ENCODE measurements at places on chromosomes 13 and 19.

DNA sequence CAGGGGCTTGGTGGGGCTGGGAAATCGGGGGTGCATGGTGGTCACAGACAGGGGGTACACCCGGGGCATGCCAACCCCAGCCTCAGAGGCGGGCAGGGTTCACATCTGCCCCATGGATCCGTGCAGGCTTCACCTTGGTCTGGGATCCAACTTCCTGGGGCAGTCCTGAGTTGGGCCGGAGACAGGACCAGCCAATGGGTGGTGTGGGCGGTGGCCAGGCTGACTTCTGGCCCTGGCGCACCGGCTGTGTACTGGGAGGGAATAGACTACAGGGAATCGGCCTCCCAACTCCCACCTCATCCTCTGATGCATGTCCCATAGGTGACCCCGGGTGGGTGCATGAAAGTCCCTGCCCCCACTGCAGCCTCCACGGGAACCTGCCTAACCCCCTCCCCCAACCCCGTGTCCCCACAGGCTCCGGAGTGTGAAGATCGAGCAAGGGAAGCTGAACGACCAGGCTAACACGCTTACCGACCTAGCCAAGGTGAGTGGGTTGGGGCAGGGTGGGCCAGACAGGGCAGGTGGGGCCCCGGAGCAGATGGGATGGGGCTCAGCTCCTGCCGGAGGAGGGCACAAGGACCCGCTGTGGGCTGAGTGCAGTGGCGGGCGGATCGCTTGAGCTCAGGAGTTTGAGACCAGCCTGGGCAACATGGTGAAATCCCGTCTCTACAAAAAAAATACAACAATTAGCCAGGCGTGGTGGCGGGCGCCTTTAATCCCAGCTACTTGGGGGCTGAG, 14.7 kb upstream of the ARRDC2 start:
- no peak for DNase-seq

DNA sequence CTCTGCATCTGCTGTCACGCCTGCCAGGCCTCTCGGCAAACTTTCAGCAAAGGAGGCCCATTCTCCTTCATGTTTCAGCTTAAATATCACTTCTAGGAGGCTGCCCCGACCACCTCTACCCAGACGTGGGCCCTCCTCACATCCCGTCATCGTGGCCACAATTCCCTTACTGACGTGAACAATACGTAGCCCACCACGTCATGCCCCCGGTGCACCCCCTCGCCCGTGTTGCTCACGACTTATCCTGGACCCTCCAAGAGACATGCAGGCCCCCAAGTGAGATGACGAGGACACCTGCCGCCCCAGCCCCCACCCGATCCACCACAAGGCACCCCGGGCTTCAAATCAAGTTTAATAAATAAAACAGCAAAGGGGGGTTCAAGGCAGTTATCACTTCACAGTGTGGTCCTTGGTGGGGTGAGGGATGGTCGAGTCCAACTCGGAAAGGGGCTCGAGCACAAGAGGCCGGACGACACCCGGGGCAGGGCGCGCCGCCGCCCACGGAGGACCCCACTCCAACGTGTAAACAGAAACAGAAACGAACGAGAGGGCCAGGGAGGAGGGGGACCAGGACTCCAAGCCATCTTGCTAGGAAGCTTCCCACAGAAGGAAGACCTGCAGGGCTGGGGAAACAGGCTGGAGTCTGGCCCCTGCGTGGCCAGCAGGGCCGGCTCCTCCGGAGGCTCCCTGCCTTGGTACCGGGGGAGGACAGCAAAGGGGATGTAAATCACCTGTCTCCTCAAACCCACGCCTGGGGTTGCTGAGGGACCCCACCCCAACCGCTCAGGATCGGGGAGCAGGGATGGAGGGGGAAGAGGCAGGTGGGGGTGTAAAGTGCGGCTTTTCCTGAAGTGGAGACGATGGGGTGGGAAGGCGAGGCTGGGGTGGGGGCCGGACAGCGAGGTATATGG, 14.3 kb upstream of the PLPP2 start:
- no peak for DNase-seq

DNA sequence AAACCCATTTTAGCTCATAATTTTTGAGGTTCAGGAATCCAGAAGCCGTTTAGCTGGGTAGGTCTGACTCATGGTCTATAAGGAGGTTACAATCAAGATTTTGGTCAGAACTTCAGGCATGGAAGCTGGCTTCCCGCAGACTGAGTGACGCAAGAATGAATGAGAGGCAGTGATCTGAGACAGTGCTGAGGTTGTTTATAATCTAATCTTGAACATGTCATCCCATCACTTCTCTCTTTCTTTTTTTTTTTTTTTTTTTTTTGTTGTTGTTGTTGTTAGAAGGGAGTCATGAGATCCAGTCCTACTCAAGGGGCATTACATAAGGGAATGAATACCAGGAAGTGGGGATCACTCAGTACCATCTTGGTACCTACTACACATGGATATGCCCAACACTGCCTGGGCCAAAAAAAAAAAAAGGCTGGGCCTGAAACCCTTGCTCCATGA, 217.4 kb downstream of the DLEU7 start:
- no peak for DNase-seq

GRCh38 chr13:50531917-50532899, 311.3 kb downstream of the DLEU7 start:
- peak; percentile 21 for DNase-seq

- DNase-seq = no peak
Observed at GRCh38 chr19:33261511-33262189, 36.0 kb upstream of the SLC7A10 start.

- no peak for DNase-seq
Observed at GRCh38 chr13:80362481-80362880, 21.6 kb upstream of the SPRY2 start.

DNA sequence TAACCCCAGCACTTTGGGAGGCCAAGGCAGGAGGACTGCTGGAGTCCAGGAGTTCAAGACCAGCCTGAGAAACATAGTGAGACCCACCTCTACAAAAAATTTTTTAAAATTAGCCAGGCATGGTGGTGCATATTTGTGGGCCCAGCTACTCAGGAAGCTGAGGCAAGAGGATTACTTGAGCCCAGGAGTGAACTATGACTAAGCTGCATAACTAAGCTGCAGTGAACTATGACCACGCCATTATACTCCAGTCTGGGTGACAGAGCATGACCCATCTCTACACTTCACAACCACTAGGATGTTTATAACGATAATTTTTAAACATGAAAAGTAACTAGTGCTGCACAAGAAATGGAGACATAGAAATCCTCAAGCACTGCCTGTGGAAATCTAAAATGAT, 352.7 kb upstream of the SGCG start:
- DNase-seq = no peak

DNA sequence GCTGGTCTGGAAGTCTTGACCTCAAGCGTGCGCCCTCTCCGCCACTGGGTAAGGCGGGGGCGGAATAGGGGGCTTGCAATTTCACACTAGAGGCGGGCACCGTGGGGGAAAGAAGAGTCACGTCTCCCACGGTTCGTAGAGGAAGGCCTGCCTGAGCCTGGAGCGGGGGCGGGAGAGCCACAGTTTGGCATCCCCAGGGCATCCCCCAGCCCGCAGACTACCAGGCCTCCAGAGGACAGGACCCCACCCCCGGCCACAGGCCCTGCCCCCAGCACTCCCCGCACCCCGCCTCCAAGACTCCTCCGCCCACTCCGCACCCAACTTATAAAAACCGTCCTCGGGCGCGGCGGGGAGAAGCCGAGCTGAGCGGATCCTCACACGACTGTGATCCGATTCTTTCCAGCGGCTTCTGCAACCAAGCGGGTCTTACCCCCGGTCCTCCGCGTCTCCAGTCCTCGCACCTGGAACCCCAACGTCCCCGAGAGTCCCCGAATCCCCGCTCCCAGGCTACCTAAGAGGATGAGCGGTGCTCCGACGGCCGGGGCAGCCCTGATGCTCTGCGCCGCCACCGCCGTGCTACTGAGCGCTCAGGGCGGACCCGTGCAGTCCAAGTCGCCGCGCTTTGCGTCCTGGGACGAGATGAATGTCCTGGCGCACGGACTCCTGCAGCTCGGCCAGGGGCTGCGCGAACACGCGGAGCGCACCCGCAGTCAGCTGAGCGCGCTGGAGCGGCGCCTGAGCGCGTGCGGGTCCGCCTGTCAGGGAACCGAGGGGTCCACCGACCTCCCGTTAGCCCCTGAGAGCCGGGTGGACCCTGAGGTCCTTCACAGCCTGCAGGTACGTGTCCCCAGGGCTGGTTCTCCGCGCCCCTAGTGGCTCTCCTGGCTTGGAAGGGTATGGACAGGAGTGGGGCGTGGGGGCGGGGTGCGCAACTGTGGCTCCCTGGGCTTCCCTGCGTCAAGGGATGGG, at the start of gene ANGPTL4:
Gene ANGPTL4 (plus strand): TSS at position 353 of the 969 bp plus-strand sequence. CDS start 167 bp downstream, at position 520.
- DNase-seq = peak; percentile 88

DNA sequence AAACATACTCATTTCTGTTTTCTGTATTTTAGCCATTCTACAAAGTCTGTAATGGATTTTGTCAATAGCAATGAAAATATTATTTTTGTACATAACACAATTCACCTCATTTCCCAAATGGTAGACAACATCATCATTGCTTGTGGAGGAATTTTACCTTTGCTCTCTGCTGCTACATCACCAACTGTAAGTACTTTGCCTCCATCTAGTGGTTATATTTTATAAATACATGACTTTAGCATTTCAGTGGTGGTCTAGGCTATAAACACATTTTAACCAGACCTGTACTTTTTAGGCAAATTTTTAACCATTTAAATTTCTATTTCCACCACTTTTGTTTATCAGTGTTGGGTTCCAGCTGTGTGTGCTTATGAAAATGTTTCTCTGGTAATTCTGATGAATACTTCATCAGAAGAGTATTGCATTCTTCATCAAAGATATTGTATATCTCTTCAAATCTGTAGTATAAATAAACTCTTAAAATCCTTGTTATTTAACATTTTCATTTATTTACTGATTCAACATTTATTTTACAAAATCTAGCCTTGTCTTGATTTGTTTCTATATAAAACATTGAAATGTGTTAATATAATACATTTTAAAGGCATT, 222.4 kb downstream of the NBEA start:
- peak; percentile 17 for DNase-seq

GRCh38 chr19:41597600-41598041, 21.7 kb downstream of the CEACAM21 start:
- DNase-seq = peak; percentile 44

GRCh38 chr19:41249707-41250423, 14.3 kb upstream of the HNRNPUL1 start:
- no peak for DNase-seq

DNA sequence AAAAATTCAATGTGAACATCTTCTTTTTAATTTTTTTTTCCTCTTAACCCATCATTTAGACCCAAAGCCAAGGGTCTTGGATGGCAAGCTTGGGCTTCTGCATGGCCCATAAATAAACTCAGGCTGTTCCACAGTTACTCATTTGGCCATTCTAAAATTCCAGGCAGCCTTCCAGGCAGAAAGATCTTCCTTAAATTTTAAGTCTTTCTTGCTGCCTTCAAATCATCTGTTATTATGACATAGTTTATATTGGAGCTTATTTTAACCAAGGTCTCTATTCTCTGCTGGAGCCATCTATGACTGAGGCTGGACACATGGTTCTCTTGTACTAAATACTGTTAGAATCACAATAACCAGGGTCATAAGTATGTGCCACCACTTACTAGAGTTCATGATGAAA, 317.3 kb upstream of the MAB21L1 start:
- peak; percentile 56 for DNase-seq

- peak; percentile 93 for DNase-seq
Observed at GRCh38 chr13:23377983-23378632, 55.4 kb downstream of the SACS start.

GRCh38 chr19:19493841-19494546, 21.4 kb downstream of the TSSK6 start:
- DNase-seq = no peak

GRCh38 chr19:58561373-58562121, 3.1 kb upstream of the UBE2M start:
- no peak for DNase-seq

DNA sequence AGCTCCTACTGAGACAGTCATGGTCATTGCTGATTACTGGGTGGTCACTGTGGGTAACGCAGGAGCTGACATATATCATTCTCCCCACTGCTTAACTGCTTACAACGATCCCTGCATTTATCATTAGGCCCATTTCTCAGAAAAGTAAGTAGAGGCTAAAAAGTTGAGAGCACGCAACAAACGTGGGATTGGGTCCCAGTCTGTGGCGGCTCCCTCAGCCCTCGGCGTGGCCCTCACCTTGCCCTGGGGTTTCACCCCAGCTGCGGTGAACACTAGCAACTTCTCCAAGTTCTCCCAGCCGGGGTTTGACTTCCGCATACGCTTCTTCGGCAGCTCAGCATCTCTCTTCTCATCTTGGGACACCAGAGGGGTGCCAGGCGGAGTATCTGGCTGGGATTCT, 2.5 kb downstream of the PNKP start:
- no peak for DNase-seq

Data from fibroblast of gingiva (primary cell).